ENCODE measurements at places on chromosomes 2 and 18.

DNA sequence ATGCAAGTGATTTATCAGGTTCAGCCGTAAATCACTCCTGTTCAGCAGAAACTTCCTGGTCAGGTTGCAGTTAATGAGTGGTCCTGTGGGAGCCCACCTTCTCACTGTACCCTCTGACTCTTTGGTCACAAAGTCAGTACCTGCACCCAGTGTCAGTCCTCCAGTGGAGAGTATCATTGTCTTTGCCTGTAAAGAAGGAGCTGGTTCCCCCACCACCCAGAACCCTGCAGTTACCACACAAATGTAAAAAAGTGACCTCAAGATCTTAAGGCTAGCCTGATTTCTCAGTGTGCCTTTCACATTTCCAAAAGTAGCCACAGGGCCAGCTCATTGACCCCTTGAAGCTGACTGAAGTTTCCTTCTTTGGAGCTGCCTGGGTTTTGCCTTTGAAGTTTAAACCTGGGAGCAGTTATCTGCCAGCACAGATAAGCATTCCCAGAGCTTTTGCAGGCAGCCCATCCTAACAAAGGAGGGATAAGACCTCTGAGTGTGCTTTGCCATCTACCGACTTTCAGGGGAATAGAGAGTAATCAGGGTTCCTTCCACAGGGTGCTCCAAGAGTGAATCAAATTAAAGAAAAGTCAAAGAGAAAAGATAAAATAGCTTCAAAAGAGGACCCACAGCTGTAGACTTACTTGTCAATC lies 725.2 kb downstream of the CPS1 start:
- no peak for DNase-seq

- no peak for DNase-seq
These were observed 367.8 kb upstream of the HS6ST1 start for GRCh38 chr2:128686497-128686859.

DNA sequence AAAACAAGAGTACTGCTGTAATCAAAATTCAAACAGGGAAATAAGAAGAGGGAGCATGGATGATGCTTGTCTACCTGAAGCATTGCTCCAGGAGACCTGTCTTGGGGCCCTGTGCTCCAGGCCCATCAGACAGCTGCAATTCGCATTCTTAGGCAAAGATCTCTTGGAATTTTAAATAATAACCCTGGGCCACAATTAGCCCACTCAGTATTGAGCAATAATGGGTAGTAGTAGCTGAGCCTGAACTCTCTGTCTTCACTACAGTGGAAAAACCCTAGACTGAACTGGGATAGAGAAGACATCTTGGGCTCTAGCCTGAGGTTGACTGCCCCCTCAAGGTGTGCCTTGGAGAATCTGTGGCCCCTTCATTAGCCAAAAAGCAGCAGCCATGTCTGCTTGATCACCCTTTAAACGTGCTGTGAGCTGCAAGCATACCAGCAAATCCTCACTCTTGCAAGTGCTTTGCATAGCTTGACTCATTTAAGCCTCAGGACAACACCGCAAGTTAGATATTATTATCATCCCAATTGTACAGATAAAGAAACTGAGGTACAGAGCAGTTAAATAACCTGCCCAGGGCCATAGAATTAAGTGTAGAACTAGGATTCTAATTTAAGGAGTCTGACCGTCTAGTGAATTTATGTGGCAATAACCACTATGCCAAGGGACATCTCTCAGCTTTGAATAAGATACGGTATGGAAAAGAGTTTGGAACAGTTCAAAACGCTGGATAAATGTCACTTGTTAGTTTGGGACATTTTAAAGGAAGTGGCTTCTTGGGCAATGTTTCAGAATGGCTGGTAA lies 69.0 kb downstream of the DDX1 start:
- no peak for DNase-seq

- no peak for DNase-seq
These were observed 28.7 kb upstream of the ZEB2 start for GRCh38 chr2:144548532-144549191.

DNA sequence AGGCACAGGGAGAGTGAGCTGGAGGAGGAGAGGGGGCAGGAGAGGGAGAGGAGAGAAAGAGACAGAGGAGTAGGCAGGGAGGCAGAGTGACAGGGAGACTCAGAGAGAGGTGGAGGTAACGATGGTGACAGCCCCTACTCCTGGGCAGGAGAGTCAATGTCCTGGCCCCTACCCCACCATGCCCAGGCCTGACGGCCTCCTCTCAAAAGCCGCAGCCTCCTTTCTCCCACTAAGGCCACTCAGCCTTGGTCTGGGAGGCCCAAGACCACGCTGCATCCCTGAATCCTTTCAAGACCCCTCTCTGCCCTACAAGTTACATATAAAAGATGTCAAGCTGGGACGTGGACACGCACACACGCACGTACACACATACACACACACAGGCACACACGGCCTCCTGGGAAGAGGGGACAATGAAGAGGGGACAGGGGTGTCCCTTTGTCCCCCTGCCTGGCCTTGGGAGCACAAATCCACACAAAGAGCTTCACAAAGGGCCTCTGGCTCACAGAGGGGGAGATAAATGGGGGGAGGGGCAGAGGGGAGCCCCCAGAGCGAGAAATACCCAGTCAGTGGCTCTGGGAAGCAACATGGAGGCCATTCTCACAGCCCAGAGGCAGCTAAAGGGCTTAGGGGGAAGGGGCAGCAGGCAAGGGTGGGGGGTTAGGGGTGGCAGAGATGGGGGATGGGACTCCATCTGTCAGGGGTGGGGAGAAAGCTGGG lies 19.5 kb upstream of the TNS1 start:
- no peak for DNase-seq

- DNase-seq = no peak
These were observed 25.0 kb downstream of the ZAP70 start for GRCh38 chr2:97738179-97739019.

GRCh38 chr2:84717302-84717701 lies 163.6 kb downstream of the TRABD2A start:
- no peak for DNase-seq

GRCh38 chr2:124975648-124976047 lies 950.6 kb downstream of the CNTNAP5 start:
- no peak for DNase-seq

- DNase-seq = no peak
These were observed 11.6 kb downstream of the FECH start for GRCh38 chr18:57574866-57575265.

Measured in NCI-H2107 (cell line).